Naive thymus-derived CD4-positive, alpha-beta T cell (primary cell): ENCODE measurements at places on chromosomes 4 and X. TPM values are rescaled to one million over a fixed set of nuclear protein-coding genes. Genes with fewer than 3 reads are reported as not detected.

Gene MAOB
- not detected for total RNA-seq

- DNase-seq, result no peak
Measured at GRCh38 chr4:128256539-128256938, 31.1 kb downstream of the PGRMC2 start.

DNA sequence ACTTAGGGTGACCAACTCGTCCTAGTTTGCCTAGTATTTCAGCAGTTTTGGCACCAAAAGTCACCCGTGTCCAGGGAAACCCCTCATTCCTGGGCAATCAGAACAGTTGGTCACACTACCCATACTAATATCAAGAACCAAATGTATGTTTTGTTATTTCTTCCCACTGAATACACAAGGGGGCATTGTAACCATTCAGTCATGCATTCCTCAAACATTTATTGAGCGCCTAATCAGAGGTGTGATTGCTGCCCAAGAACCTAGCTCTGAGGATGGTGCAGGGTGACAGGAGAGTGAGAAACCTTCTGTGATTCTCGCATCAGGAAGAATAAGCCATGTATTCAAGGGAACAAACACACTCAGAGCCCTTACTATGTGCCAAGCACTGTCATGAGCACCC is 69.8 kb upstream of the RAI2 start:
- no peak for DNase-seq

DNA sequence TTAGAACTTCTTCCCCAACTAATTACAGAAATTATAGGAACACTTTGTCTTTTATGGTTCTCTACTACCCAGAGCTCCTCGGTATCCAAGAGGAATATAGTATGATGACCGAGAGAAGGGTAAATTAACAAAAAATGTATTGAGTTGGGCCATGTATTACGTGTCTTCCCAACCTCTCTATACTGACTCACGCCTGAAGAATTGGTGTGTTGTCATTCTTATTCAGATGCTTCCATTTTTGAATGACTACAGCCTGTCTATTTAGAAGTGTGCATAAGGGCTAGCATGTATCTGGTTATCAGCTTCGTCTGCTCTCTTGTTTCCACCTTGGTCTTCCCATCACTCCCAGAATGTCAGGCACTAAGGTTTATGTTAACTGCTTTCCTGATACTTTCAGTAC is 24.5 kb upstream of the SCD5 start:
- DNase-seq, result no peak

GRCh38 chr4:187608001-187608421 is 387.6 kb upstream of the ZFP42 start:
- DNase-seq, result no peak
